ENCODE measurements at places on chromosomes 16 and 17.

DNA sequence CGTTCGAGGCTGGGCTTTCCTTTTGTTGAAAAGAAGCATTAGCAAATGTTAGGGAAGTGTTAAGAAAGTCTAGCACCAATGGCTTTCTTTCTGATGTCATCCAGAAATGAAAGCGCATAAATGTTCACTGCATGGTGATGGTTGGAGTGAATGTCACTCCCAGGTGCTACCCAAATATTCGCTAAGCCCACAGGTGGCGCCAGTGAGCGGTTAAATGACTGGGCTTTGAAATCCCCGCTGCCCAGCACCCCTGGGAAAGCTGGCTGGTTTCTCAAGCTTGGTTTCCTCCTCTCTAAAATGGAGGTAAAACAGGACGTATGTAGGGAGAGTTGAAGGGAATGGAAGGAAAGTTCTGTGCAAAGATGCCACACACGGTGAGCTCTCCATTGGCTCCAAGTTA is 104.4 kb downstream of the IRX5 start:
- DNase-seq, result no peak

DNA sequence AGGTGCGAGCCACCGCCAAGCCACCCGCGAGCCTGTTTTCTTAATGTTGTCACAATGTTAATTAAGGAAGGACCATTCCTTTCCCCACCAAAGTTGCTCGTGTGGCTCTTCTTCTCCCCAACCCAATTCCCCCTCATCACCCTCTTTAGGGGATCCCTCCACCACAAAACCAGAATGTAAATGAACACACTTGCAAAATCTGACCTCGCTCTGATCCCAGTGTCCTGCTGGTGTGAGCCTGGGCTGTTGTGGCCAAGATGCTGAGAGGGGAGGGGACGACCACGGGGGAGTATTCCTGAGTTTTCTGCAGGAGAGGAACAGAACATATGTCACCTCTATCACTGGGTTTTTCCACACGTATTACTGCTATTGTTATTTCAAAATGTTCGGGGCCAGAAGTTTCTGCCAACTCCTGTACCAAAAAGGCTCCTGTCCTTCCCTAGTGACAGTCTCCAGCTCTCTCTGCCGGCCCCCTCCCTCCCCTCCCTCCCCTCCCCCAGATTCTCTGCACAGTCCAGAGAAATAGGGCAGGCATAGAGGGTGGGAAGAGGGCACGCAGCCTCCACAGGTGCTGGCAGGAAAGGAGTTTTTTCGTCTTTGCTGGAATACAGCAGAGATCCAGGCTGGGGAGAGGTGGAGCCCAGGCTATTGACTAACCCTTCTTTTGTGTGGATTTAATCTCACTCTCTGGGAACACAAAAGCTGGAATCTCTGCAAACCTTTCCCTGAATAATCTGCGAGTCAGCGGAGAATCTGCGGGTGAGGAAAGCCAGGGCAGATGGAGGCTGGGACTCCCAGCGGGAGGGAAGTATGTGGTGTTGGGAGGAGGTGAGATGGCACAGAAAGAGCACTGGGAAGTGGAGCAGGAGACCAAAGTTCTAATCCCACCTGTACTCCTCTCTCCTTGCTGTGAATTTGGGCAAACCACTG is 4.5 kb upstream of the CA4 start:
- no peak for DNase-seq

GRCh38 chr17:57480438-57481196 is 224.3 kb downstream of the MSI2 start:
- no peak for DNase-seq

- no peak for DNase-seq
Measured at GRCh38 chr16:56137269-56137668, 54.0 kb upstream of the GNAO1 start.

DNA sequence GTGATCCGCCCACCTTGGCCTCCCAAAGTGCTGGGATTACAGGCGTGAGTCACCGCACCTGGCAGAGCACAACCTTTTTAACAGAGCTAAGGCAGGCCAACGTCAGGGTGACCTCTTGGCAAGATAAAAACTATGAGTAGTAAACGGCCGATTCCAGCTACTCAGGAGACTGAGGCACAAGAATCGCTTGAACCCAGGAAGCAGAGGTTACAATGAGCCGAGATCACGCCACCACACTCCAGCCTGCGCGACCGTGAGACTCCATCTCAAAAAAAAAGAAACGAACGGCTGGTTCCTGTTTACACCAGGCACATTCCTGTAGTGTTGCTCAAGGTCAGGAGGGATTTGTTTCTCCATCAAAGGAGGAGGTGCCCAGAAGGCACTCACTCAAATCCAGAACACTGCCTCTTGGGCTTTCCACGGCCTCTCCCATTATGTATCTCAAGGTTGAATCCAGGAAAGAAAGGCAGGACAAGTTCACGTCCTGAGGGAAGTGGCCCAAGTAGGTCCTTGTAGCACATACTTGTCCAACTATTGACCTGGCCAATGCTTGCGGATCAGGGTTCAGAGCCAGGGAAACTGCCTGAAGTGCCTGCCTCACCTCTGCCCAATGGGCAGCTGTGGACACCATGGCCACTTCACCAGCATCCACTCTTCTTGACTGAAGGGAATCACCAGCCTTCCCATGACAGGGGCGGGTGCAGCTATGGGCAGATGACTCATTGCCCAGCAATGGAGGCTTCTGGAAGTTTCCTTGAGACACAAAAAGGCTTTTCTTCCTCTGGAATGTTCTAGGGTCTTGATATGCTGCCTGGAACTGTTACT is 13.5 kb downstream of the KNOP1 start:
- DNase-seq, result no peak

DNA sequence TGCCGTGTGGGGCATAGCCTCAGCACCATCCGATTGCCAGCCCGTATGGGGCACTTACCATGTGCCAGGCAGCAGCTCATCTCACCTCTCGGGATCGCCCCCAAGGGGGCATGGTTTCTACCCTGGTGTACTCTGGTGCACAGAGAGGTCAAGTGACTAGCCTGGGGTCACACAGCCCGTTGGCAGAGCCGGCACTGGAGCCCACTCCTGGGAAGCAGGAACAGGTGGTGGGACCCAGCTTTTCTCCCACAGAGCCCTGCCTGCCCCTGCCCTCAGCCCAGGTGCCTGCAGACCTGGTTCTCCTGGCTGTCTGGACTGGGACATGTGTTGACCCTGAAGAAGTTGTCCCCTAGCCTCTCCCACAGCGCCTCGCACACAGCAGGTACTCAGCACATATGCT is 141.8 kb upstream of the CIBAR2 start:
- DNase-seq, result no peak

DNA sequence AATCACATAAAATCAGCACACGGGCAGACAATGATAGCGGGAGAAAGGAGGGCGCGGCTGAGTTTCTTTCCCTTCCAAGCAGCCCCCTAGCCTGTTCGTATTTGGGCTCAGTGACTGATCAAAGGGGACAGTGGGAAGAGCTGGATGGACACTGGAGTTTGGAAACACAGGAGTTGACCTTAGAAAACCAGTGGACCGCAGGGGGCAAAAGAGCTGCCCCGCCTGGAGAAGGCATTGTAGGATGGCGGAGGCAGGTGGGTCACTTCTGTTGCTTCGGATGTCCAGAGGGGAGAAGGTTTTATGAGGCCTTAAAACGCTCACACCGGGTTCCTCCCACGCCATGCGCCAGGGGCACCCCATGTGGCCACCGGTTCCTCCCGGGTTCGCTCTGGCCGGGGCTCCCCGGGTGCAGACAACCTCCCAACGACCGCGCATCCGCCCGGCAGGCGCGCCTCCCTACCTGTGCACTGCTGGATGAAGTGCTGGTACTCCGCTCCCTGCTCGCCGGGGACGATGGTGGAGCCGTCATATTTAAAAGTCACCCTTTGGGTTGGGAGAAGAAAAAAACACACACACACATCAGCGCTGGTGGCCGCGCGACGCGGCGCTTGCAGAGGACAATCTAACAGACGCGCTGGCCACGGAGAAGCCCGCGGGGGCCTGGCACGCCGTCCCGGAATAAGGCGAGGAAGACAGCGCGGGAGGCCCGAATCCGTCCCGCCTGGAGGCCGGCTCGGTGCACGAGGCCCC is 662 bp downstream of the COTL1 start:
- no peak for DNase-seq

DNA sequence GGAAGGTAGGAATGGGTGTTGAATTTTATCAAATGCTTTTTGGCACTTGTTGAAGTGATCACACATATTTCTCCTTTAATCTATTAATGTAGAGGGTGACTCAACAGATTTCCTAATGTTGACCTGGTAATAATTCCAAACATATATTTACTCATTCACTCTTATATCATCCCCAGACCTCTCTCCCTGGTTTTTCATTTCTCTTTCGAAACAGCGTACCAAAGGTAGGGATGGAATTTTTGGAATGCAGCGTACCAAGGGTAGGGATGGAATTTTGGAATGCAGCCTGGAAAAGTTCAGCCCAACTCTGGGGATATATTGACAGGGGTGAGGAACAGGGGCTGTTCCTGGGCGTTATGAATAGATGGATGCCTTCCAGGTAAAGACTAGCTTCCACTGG is 7.3 kb downstream of the KIF18B start:
- no peak for DNase-seq

- DNase-seq, result no peak
Measured at GRCh38 chr17:31787857-31788570, 71.0 kb downstream of the COPRS start.

DNA sequence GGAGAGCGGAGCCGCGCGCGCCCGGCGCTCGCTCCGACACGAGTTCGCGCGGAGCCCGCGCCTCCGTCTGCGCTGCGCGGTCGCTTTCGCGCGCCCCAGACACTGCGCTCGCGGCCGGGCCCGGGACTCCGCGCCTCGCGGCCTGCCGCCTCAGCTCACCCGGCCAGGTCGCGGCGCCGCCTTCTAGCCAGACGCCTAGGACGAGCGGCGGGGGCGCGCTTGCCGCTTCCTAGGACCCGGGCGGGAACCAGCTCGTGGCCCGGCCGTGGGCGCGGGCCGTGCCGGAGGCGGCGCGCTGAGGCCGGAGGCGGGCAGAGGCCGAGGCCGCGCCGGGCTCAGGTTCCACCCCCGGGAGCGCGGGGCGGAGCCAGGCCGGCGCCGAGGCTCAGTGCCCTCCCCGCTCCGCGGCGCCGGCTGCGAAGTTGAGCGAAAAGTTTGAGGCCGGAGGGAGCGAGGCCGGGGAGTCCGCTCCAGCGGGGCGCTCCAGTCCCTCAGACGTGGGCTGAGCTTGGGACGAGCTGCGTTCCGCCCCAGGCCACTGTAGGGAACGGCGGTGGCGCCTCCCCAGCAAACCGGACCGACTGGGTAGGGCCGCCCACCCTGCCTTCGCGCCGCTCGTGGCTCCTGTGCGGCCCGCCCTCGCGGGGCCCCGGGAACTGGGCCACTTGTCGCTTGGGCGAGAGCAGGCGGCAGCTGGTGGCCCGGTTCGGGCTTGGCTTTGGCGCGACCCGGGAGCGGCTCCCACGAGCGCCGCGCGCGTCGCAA is at the start of gene SPHK1:
Gene SPHK1 (plus strand): TSS at position 388 of the 765 bp plus-strand sequence. CDS start 1,036 bp downstream, outside the sequence.
- DNase-seq, result no peak

DNA sequence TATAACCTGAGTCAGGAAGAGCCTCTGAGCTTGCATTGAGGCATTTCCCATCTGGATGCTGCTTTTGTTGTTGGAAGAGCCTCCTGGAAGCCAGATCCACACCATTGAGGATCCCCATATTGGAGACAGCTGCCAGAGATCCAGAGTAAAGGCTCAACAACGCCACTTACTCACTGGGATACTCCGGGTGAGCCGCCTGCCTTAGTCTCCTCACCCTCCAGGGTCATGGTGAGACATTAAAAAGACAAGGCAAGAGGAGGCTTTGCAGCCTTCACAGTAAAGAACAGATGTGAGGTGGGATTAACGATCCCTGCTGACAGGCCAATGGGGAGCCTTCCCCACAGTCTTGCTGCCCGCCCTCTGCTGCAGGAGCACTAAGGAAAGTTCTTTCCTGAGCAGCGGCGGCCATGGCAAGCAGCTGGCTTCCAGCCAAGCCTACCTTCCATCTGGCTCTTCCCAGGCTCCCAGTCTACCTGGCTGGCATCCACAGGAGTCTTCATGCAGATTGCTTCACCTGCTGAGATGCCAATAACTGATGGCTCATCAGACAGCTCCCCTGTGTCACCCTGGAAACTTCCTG is 198.5 kb downstream of the CYLD start:
- no peak for DNase-seq

GRCh38 chr17:38341035-38341721 is 2.6 kb downstream of the GPR179 start:
- no peak for DNase-seq

GRCh38 chr16:53022374-53022773 is 30.3 kb downstream of the CHD9NB start:
- DNase-seq, result no peak

- no peak for DNase-seq
Measured at GRCh38 chr16:57612494-57612893, 15.9 kb upstream of the ADGRG1 start.

DNA sequence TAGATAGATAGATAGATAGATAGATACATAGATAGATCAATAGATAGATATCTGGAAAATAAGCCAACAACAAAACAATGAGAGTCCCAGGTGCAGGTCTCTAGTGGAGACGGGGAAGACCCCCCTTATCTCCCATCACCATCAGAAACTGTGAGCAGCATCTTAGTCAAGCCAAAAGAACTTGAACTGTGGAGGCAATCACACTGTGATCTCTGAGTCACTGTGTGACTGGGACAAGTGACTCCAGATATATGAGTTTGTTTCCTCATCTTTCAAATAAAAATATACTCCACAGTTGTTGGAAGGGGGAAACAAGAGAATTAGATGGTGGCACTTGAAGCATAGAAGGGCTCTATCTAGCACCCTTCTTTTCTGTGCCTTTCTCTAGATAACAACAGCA is 42.1 kb downstream of the NOG start:
- DNase-seq, result no peak

- DNase-seq, result peak; percentile 5
Measured at GRCh38 chr17:13024526-13025257, 6.9 kb upstream of the ELAC2 start.
